ENCODE measurements at places on chromosomes 2 and 18. TPM values are rescaled to one million over a fixed set of nuclear protein-coding genes. Genes with fewer than 3 reads are reported as not detected.

- H3K4me1 ChIP-seq = peaks cover 17% of the 10 kb centered on the region
- H3K4me3 ChIP-seq = no peak overlapping the region
- no peaks in the 10 kb centered on the region for H3K27me3 ChIP-seq
- no peak for DNase-seq
Observed at GRCh38 chr2:233389601-233390125, 35.4 kb downstream of the DGKD start.

ERBB4 gene
- total RNA-seq = not detected

LAMA1 gene
- not detected for total RNA-seq

TOGARAM2 gene
- total RNA-seq = 9.3 TPM

STARD6 gene
- total RNA-seq = not detected
